Neural crest cell (in vitro differentiated cells): ENCODE measurements at places on chromosomes 6 and 20. TPM values are rescaled to one million over a fixed set of nuclear protein-coding genes. Genes with fewer than 3 reads are reported as not detected.
A peak's percentile ranks its signal among the peaks of the same experiment; 100 is the strongest.

- H3K4me3 ChIP-seq, result peak overlapping the region; percentile 90
- no peaks in the 10 kb centered on the region for H3K36me3 ChIP-seq
- H3K4me1 ChIP-seq, result peaks cover 18% of the 10 kb centered on the region
- no peak overlapping the region for H3K27ac ChIP-seq
- peaks cover 21% of the 10 kb centered on the region for H3K27me3 ChIP-seq
These were observed 86.6 kb downstream of the SESN1 start for GRCh38 chr6:109008054-109008453.

GRCh38 chr20:22533823-22534751 lies 50.3 kb downstream of the FOXA2 start:
- no peak overlapping the region for H3K4me3 ChIP-seq
- H3K27me3 ChIP-seq, result peaks cover 81% of the 10 kb centered on the region
- DNase-seq, result no peak
- no peaks in the 10 kb centered on the region for H3K36me3 ChIP-seq
- H3K27ac ChIP-seq, result no peak overlapping the region
- H3K4me1 ChIP-seq, result no peaks in the 10 kb centered on the region

GRCh38 chr20:62045529-62046285 lies 20.0 kb downstream of the TAF4 start:
- no peak overlapping the region for H3K4me3 ChIP-seq
- no peak overlapping the region for H3K27ac ChIP-seq
- peaks cover 46% of the 10 kb centered on the region for H3K4me1 ChIP-seq
- no peak for DNase-seq
- no peaks in the 10 kb centered on the region for H3K27me3 ChIP-seq

The HEY2 gene
- 10.8 and 11.6 TPM in 2 replicates for total RNA-seq
